Urinary bladder (tissue), 4 donors: ENCODE measurements at places on chromosomes 4 and X. TPM values are rescaled to one million over a fixed set of nuclear protein-coding genes. Genes with fewer than 3 reads are reported as not detected.

PPP2R2C gene
- 3.0 TPM for total RNA-seq

GPC3 gene
- 192 TPM for total RNA-seq

- no peak for DNase-seq
Observed at GRCh38 chrX:56107320-56107719, 124.8 kb upstream of the KLF8 start.

GRCh38 chr4:70746179-70746839, 24.5 kb downstream of the RUFY3 start:
- DNase-seq, result no peak

DNA sequence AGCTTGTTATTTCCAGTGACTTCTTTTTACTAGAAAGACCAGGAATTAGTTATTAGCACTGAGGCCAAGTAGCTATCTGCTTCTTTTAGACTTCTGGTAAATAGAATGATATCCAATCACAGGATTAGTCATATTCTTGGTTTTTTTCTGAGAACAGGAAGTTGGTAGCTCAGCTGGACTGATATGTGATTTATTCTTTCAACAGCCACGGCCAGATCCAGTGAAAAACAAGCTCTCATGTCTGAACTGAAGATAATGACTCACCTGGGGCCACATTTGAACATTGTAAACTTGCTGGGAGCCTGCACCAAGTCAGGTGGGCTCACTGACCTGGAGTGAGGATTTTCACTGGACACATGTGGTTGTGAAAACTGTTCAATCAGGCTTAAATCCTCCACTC, 48.6 kb downstream of the PDGFRA start:
- DNase-seq, result no peak

ZNF630 gene
- 9.5 TPM for total RNA-seq

TLR6 gene
- 8.8 TPM for total RNA-seq

BRS3 gene
- not detected for total RNA-seq

- DNase-seq, result no peak
Observed at GRCh38 chr4:104188301-104188700, 306.4 kb downstream of the CXXC4 start.
